ENCODE measurements at places on chromosomes 2 and 18.

GRCh38 chr2:16026816-16027501 is 86.6 kb downstream of the MYCN start:
- DNase-seq: no peak

DNA sequence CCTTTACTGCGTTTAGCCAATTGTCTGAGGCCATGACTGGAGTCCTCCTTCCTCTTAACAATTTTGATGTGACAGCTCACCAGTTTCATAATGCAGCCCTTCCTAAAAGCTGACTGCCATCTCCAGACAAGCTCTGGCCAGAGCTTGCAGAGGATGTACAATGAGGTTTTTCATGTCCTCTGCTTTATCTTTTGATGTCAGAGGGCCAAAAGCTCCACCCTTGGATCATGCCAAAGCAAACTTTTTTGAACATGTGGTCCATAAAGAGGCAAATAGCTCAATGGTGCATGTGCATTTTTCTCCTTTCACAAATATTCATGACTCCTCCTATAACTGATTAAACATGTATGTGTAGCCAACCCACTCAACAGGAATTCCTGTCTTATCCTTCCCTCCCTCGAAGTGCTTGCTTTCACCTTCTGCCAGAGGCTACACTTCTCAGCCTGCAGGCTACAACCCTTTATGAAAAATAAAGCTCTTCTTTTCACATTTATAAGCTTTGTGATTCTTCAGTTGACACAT is 266.2 kb downstream of the FBXO15 start:
- DNase-seq: no peak

GRCh38 chr2:213627054-213627710 is 342.9 kb downstream of the SPAG16 start:
- no peak for DNase-seq

DNA sequence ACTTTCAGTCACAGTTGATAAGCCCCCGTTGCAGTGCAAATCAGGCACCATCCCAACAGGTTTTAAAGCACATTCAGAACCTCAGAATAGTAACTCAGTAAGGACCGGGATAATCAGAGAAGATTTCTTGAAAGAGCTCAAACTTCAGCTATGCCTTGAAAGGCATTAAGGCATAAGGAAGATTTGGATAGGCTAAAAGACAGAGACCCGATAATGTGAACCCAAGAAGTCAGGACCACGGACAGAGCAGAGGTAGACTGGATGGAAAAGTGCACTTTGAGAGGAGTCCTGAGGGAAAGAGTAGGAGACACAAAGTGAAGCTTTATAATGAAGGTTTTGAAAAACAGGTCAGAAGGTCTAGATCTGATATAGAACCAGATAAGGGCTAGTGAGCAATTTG is 36.9 kb upstream of the KLF7 start:
- no peak for DNase-seq

DNA sequence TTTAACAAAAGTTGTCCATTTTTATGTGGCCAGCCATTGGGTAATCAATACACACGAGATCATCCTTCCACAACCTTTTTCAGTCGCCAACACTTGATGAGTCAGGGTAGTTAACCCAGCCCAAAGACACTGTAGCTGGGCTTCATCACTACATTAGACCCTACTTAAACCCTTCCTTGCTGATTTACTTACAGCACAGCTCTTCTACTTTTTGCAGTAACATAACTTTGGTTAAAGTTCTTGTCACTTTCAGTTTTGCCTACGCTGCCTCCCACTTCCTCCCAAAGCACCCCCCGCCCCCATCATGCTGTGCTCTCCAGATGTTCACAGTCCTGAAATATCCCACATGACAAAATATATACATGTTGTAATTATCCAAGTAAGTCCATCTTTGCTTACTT is 103.6 kb downstream of the CDK15 start:
- no peak for DNase-seq

DNA sequence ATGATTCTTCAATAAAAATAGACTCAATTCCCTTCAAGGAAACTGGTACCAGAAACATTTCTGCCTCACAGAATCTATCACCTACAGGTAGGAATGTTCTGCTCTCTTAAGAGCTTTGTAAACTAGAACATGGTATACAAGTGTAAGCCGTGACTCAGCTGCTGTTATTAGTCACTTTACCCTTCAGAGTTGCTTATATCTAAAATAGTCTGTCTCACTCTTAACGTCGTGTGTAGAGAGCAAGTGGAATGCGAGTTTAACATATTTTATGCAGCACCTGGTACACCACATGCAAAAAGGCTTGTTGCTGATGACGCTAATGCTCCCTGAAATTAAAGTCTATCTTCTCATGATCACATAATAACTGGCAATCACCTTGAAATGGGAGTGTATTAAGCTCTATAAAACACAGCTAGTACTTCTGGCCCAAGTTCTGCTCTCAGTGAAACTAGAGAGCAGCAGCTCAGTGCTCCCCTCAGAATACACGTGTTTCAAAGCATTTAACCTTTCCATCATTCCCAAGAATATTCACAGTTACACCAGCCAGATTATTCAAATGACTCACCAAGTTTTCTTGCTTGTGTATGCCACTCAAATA is 420.0 kb downstream of the ZEB2 start:
- DNase-seq: no peak

GRCh38 chr2:44705876-44706480 is 235.5 kb upstream of the SIX3 start:
- DNase-seq: no peak

GRCh38 chr18:48719974-48720654 is 181.3 kb downstream of the CTIF start:
- no peak for DNase-seq

DNA sequence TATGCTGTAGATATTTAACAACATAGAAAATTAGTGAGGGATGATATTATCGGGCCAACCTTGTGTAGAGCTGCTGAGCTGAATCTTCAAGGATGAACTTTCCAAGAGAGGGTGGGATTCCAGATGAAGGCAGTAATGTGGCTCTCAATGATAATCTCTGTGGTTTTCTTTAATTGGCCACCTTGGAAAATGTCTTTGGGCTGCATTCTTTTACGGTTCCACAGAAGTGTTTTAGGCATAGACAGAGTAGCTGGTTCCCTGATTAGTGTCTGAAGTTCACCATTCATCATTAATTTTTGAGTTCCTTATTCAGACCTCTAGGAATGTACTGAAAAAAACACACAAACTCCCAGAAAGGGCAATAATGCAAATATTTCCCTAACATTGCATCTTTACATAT is 1566.9 kb upstream of the PIK3C3 start:
- no peak for DNase-seq

- no peak for DNase-seq
Measured at GRCh38 chr18:79367989-79368388, 27.7 kb upstream of the NFATC1 start.

GRCh38 chr18:55737781-55738468 is 149.9 kb upstream of the TCF4 start:
- no peak for DNase-seq

DNA sequence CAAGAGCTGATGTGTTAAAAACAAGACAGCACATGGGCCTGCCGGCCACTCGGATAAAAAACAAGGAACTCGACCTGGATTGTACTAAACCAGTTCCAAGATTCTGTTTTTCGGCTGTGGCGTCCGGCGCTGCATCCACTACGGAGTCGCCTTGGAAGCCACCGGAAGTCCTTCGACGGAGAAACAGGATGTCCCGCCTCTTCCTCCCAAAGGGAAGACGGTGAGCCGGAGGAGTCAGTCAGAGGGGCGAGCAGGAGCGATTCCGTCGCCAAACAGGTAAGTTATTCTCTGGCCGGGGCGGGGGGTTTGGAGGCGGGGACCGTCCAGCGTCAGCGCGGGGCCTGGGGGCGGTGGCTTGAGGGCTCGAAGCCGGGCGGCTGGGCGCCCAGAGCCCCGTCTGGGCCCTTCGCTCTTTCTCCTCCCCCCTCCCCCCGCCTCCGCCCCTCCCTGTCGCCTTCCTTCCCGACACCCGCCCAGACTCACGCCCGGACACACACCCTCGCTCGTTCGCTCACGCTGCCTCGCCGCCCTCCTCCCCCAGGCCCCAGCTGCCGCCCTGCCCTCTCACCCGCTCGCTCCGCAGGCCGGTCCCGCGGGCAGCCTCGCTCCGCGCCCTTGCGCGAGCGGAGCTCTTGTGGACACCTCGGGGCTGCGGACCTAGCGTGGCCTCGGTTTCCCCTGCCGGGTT is at the start of gene ZNF407:
TSS of gene ZNF407 (plus strand) at position 209 of the 688 bp plus-strand sequence. CDS start 33,150 bp downstream, outside the sequence.
- DNase-seq: peak; percentile 83

DNA sequence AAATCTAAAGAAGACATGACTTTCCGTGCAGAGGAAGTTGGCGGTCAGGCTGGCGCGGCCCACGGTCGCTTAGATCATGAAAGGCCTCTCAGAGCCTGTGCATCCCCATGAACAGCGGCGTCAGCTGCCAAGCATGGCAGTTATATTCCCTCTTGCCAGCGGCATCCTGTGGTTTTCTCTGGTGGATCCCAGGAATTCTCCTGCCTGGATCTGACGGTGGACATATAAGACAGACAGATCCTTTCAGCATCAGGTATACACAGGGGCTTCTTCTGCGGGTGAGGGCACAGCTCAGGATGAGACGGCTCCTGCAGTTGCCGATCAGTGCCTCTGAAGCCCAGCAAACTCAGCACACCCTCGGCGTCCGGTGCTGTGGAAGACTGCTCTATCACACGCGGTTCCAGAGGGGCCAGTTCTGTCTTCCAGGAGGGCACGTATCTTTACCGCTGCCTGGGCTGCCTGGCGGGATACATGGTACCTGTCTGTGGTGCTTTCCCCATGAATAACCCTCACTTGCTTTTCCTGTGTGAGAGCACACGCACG is 157.8 kb downstream of the LDLRAD4 start:
- no peak for DNase-seq

DNA sequence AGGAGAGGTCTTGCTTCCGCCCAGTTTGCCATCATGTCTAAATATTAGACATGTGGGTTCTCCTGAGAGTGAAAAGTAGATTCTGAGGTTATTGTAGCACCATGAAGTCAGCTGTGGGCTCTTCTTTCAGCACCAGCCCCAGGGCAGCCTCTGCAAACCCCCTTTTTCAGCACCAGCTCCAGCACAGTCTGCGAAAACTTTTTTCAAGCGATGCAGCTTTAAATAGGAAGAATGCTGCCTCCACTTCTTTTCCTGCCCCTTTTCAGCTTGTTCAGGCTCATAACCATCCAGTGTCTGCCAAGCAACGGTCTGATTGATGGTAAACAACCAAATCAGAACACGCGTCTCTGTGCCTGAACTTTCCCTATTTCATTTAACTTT is at the start of gene COL5A2:
TSS of gene COL5A2 (minus strand) at position 192 of the 381 bp plus-strand sequence. CDS start at position 35, 157 bp downstream.
- no peak for DNase-seq

GRCh38 chr18:73511771-73512503 is 635.7 kb downstream of the FBXO15 start:
- DNase-seq: no peak

DNA sequence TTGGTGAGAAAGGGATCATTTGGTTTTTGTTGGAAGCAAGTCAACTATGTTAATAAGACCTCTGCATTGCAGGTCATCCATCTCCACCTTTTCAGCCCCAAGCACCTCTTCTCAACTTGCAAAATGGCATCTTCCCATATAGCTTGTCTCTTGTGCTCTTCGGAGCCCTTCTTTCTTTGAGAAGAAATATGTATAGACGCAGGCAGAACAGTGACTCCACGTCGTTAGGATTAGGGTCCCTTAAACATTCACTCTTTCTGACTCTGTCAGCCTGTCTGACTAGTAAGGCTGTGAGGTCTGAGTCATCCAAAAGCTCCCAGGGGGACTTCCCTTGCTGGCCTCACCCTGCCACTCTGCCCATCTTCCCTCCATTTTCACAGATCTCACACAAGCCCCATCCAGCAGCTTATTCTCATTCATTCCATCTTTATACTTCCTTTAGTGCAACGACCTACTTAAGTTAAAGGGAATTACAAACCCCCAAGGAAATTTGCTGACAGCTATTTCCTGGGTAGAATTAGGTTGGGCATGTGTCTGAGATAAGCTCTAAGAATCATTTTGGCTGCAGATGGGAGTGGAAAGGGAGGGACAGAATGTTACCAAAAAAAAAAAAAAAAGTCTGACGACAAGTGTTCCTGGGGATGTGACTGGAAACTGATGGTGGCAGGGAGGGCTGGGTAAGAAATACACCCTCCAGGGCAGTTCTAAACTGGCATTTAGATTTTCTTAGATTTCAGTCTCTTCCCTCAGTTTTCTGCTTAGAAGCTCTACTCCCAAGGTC is 37.7 kb upstream of the MEX3C start:
- DNase-seq: no peak

DNA sequence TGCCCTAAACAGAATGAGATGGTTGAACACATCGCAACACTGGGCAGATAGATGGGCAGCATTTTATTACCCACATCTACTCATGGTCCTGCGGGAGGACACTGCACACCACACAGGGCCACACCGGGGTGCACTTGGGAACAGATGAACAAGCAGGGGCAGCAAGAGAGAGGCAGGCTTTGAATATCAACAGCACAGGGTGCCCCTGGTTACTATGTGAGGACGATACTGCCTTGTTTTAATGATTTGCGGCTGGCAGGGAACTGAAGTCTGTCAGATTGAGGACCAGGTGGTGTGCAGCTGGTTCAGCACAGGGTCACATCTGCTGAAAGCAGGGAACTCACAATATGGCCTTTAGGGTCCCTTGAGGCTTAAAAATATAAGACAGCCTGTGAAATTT is 195.7 kb downstream of the PIEZO2 start:
- no peak for DNase-seq

GRCh38 chr2:189157939-189158338 is 21.6 kb downstream of the COL5A2 start:
- no peak for DNase-seq

DNA sequence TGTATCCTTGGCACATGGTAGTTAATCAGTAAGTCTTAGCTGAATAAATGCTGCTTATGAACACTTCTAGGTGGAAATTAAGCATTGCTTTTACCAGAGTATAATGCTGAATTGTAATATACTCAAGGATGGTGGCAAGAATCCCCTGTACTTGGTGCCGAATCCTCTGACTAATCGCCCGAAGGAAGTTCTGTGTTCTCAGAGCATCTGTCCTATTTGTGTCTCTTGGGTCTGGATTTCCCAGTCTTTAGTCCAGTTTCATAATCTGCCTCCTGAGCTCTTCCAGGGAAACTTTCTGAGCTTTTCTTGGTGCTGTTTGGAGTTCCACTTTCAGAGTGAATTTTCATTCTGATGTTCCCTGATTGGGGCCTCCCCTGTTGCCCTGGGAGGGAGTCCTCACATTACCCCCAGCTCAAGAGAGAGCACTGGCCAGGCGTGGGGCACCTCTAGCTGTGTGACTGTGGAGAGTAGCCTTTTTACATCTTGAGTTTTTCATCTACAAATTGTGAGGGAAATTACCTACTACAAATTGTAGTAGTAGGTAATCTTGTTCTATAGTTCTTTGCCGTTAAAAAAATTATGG is 144.9 kb downstream of the LTBP1 start:
- no peak for DNase-seq

- DNase-seq: no peak
Measured at GRCh38 chr2:37707393-37707792, 36.0 kb upstream of the CDC42EP3 start.

GRCh38 chr18:35466334-35466733 is 31.4 kb downstream of the INO80C start:
- no peak for DNase-seq

DNA sequence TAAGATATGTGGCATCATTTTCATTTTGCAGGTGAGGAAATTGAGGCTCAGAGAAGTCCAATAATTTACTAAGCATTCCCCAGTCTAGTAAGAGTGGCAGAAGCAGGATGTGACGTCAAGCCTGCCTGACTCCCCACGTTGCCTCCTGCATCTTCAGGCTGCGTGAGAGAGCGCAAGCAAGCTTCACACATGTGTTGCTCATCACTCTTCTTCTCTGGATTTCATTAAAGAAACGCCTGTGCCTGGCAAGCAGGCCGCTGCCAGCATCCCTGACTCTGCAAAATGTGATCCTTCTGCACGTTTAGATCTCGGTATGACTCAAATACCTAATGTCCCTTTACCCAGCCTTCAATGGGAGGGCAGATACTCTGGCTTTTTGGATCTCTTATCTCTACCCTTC is 96.8 kb downstream of the PRKCE start:
- no peak for DNase-seq
